ENCODE measurements at places on chromosomes 2 and 18.

- no peaks in the 10 kb centered on the region for H3K27me3 ChIP-seq
- DNase-seq: no peak
- no peaks in the 10 kb centered on the region for H3K4me1 ChIP-seq
- H3K27ac ChIP-seq: no peak overlapping the region
Observed at GRCh38 chr2:155633887-155634570, 698.5 kb downstream of the NR4A2 start.

- H3K36me3 ChIP-seq: no peaks in the 10 kb centered on the region
- H3K27me3 ChIP-seq: no peaks in the 10 kb centered on the region
- H3K4me1 ChIP-seq: peaks cover 6% of the 10 kb centered on the region
Observed at GRCh38 chr2:17518212-17519154, at the start of gene RAD51AP2. RAD51AP2 (minus strand) TSS chr2:17518440; CDS start chr2:17518415, 25 bp downstream.

- H3K36me3 ChIP-seq: no peaks in the 10 kb centered on the region
- no peak overlapping the region for H3K4me3 ChIP-seq
- no peak overlapping the region for H3K27ac ChIP-seq
- no peaks in the 10 kb centered on the region for H3K27me3 ChIP-seq
- DNase-seq: no peak
Observed at GRCh38 chr2:207285473-207285815, 119.7 kb upstream of the KLF7 start.

- DNase-seq: no peak
- peaks cover 5% of the 10 kb centered on the region for H3K4me1 ChIP-seq
- no peak overlapping the region for H3K4me3 ChIP-seq
- no peaks in the 10 kb centered on the region for H3K27me3 ChIP-seq
- no peak overlapping the region for H3K27ac ChIP-seq
Observed at GRCh38 chr18:63187791-63188460, 131.6 kb downstream of the BCL2 start.

Measured in SK-N-SH (cell line).